ENCODE measurements at places on chromosomes 12 and 14.

- no peak for DNase-seq
Observed at GRCh38 chr12:126418400-126418799, 1353.2 kb downstream of the AACS start.

DNA sequence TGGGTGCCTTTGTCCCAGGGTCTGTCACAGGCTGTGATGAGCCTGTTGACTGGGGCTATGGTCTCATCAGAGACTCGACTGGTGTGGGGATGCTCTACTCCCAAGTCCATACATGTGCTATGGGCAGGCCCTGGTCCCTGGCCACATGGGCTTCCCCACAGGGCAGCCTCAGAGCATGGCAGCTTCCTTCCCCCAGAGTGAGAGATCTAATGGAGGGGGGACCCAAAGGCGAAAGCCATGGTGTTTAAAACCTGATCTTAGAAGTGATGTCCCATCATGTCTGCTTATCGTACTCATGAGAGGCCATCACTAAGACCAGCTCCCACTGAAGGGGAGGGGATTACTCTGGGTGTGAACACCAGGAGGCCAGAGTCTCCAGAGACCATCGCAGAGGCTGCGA lies 279.0 kb upstream of the RTL1 start:
- DNase-seq = no peak

- DNase-seq = no peak
Observed at GRCh38 chr12:3148366-3149000, 71.3 kb downstream of the TSPAN9 start.

- DNase-seq = no peak
Observed at GRCh38 chr14:81125536-81125935, 95.2 kb downstream of the GTF2A1 start.

GRCh38 chr12:46152456-46152855 lies 116.4 kb downstream of the SLC38A1 start:
- DNase-seq = no peak

DNA sequence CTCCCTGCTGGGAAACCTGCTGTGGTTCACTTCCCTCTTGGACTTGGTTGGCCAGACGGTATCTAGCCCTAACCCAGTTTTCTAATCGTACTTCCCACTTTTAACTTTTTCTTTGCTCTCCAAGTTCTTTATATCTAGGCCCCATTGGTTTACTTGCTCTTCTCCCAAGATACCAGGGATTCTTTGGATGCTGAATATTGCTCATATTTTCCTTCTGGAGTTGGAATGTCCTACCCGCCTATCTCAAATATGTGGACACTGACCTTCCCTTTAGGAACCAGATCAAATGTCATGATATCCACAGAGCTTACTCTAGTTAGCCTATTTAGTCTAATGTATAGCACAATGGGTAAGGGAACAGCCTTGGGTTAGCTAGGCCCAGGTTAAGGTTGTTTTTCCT lies 228.6 kb downstream of the DACT1 start:
- no peak for DNase-seq

DNA sequence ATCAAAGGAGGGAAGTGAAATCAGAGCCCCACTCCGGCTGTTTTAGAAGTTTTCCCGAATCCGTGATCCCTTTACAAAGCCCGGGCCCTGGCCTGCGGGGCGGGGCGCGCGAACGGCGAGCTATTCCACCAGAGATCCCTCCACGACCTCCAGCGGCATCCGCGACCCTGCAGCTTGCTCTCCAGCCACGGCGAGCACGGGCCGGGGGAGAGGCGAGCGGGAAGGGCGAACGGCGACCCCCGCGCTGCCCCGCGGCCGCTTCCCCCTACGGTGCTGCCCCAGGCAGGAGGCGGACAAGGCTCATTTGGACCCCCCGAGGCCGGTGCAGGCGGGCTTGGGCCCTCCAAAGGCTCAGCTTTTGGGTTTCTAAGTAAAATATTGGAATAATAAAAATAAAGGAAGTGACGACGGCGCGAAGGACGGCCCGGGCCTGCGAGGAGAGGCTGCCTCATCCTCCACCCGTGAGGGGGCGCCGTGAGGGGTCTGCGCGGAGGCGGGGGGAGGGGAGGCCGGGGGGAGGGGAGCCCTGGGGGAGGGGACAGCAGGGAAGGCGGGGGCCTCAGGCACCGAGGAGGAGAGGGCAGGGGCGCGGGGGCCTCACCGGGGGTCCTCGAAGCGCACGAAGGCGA lies 613 bp downstream of the SRSF9 start:
- DNase-seq = peak; percentile 36

- DNase-seq = no peak
Observed at GRCh38 chr14:54169254-54169924, 212.8 kb upstream of the BMP4 start.

All from stimulated activated CD8-positive, alpha-beta memory T cell treated with anti-CD3 and anti-CD28 coated beads, Interleukin-4, amount 100 ng/mL, for 4 hours (primary cell).